COLO829 (cell line): ENCODE measurements at places on chromosomes 5 and 9.

DNA sequence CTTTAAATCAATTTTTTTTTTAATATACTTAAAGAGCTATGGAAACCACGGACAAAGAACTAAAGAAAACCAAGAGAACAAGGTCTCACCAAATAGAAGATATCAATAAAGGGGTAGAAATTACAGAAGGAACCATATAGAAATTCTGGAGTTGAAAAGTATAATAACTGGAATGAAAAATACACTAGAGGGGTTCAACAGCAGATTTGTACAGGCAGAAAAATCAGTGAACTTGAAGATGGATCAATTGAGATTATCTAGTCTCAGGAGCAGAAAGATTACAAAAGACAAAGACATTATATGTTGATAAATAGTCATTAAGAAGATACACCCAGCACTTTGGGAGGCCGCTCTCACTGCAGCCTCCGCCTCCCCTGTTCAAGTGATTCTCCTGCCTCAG is 56.1 kb downstream of the GAPVD1 start:
- no peak for DNase-seq

DNA sequence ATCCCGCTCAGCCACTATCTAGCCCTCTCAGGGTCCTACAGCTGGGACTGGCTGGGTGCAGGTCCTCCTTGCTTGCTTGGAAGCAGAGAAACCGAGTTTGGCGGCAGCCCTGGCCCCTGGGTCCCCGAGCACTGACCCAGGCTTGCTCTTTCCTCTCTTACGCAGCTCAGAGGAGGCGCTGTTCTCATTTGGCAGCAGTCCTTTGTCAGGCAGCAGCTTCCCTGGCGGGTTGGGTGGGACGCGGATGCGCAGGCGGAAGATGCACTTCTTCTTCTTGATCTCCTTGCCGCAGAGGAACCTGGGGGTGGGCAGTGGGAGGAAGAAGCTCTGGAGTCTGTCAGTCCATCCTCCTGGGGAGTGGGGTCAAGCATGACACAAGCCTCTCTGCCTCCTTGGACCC is 14.5 kb downstream of the PHF19 start:
- DNase-seq = no peak

DNA sequence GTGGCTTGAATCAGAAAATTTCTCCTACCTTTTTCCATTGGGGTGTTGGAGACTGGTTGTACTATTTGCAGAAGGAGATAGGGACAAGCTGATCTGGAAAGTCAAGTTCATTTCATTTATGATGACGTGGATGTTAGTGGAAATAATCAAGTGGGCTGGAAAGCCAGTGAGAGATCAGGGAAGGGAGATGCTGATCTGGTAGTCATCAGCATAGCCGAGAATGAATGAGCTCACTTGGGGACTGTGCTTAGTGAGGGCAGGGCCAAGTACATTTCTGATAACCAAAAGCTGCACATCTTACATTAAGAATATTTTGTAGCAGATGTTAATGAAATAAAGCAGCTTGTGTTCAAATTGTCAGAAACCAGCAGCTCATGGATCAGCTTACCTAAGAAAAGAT is 12.1 kb downstream of the MAN2A1 start:
- no peak for DNase-seq

GRCh38 chr9:27353474-27354229 is 56.7 kb upstream of the EQTN start:
- no peak for DNase-seq
